Right ventricle myocardium inferior (tissue), 1 donor: ENCODE measurements at places on chromosomes 5 and 9. TPM values are rescaled to one million over a fixed set of nuclear protein-coding genes. Genes with fewer than 3 reads are reported as not detected.

DNA sequence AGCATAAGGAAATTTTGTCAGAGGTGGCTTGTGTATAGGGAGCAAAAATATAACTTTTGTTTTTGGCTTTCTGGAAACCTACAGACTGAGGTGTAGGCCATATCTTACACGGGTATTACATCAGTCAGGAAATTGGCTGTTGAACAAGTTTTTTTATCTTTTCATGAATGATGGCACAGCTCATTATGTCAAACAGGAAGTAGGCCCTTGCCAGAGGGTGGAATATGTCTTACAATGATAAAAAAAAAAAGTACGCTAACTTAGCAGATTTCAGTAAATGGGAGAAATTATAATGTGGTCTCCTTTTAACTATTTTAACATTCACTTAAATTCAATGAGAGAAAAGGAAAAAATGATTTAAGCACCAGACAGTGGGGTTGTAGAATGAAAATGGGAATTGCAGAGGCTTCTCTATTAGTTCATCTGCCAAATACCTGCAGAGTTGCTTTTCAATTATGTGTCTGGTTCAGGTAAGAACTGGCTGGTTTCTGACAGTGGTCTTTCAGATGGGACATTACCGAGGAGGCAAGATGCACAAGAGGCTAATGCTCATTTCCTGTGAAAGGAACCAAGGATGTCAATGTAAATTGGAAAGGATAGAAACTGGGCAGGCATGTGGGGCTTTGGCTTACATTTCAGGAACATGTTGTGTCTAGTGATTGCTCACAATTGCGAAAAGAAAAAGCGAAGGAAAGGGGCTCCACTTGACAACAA is 169.9 kb downstream of the NNT start:
- DNase-seq: no peak

Gene SVEP1
- total RNA-seq: 6.4 TPM

- DNase-seq: no peak
Measured at GRCh38 chr9:132412089-132412488, 2.1 kb downstream of the CFAP77 start.

Gene ARID3C
- not detected for total RNA-seq

Gene NUTM2F
- not detected for total RNA-seq

- DNase-seq: no peak
Measured at GRCh38 chr5:10502578-10502977, 60.9 kb downstream of the ROPN1L start.

- no peak for DNase-seq
Measured at GRCh38 chr5:153537207-153537606, 46.7 kb downstream of the GRIA1 start.
